ENCODE measurements at places on chromosomes 4 and X.

- DNase-seq, result no peak
Observed at GRCh38 chrX:110836982-110837381, 41.4 kb upstream of the CHRDL1 start.

DNA sequence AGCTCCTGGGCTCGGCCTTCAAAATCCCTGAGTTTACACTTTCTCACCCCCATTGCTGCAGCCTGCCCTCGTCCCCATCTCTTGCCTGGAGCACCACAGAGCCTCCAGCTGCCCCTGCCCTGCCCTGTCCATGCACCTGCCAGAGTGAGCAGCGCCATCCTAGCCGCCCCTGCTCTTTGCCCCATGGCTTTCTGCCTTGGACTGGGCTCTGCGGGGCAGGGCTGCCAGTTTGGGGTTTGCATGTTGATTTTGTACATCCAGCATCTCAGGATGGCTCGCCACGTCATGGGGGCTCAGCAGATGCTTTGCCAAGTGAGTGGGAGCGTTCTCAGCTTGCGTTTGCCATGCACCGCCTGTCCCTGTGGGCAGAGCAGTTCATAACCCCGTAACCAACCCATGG is 67.1 kb upstream of the HGFAC start:
- no peak for DNase-seq

- DNase-seq, result no peak
Observed at GRCh38 chrX:138914767-138915166, 203.2 kb upstream of the FGF13 start.

- DNase-seq, result no peak
Observed at GRCh38 chr4:142353149-142353738, 492.9 kb downstream of the INPP4B start.

GRCh38 chr4:1405636-1406393 is 427 bp downstream of the NKX1-1 start:
- DNase-seq, result no peak

- no peak for DNase-seq
Observed at GRCh38 chr4:152458801-152459302, 77.0 kb downstream of the FBXW7 start.

GRCh38 chr4:140053185-140053584 is 100.8 kb downstream of the MAML3 start:
- no peak for DNase-seq

DNA sequence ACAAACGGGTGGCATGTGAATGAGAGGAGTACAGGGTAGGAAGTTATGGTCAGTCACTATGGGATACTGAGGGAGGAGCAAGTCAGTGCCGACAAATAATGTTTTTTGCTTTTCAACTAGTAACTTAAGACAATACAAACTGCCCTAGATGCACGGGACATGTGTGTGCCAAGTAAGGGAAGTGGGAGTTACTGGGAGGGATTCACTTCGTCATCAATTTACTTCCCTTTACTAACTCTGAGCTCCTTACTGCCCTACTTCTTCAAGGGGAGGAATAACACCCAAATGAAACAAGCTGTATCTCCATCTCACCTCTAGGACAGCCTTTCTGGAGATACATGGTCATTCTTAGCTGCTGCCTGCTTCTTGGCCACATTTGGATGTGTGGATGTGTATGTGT is 97.7 kb downstream of the DGKK start:
- no peak for DNase-seq

DNA sequence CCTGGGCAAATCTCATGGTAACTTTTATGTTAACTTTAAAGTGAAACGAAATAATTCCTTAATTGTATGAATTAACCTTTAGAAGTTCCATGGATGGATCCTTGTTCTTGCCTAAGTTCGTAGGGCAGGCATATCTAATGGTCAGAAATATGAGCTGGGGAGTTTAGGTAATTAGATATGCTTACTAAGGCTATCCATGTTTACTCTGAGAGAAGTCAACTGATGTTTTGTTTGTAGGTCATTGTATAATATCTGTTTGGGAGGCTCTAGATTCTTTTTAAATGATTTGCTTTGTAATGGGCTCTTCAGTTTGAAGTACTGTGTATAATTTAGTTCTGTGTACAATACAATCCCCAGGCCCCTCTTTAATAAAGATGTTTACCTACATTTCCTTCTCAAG is 117.0 kb downstream of the DCK start:
- DNase-seq, result no peak

GRCh38 chr4:78481180-78481579 is 70.4 kb upstream of the ANXA3 start:
- no peak for DNase-seq

DNA sequence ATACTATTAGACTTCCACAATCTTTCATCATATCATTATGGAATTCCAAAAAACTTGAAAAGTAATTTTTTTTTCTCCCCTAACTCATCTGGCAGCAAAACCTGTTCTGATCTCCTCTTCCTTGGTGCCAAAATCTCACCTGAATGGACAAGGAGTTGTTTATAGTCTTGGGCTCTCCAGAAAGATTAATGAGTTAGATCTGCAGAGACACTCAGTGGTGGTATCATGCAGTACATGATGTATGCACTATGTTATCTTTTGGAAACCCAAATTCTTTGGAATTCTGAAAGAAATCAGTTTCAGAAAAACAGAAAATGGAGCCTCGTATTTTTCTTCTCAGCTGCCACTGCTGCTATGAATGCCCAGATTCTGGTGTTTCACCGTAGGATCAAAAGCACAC is 11.7 kb downstream of the GPM6B start:
- DNase-seq, result no peak

GRCh38 chr4:20020056-20020455 is 231.6 kb upstream of the SLIT2 start:
- DNase-seq, result no peak

DNA sequence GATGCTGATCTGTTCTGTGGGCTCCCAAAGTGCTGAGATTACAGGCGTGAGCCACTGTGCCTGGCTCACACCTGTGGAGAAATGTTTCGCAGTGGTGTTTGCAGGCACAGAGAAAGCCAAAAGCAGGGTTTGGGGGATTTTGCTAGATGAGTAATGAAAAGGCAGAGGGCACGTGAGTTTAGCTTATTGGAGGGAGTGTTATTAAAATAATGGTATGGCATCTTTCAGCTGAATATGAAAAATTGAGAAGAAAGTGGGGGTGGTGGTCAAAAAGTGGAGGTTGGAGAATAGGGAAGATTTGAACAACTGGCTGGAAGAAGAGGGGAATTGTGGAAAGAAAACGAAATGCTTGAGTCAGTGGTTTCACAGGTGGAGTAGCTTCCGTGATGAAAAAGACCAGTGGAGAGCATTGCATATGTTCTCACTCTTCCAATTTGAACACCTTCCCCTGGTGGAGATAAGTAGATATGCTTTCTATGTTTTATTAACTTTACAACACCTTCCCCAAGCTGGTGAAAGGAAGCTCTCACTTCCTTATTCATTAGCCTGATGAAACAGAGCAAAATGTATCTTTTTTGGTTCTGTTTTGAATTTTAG is 1.1 kb upstream of the CHST7 start:
- DNase-seq, result no peak

DNA sequence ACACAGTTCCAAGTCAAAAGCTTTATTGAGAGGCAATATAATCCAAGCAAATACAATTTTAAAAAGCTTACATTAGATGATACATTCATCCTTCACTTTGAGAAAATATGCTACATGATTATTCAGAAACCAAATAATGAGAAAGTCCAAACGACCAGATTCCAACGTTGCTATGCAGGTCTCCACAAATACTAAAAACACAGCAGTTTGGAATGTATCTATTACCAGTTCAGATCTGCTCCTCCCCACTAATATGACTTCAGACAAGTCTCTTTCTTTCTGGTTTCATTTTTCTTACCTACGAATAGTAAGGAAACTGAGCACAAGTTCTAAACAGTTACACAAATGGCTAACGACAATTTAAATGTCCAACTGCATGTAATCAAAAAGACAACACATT is 9.5 kb downstream of the NAF1 start:
- no peak for DNase-seq

DNA sequence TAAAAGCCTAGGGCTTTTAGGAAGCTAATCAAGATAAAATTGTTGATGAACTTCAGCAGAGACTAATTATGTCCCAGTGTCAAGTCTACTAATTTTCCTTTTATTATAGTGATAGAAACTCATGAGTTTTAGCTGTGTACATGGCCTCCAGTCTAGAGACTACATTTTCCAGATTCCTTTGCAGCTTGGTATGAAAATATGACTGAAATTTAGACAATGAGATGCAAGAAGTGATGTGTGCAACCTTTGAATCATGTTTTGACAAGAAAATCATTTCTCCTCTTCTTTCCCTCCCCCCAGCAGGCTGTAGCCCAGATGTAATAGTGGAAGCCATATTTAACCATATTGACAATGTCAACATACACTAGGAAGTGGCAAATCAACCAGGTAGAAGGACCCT is 30.3 kb upstream of the IL13RA2 start:
- DNase-seq, result no peak

DNA sequence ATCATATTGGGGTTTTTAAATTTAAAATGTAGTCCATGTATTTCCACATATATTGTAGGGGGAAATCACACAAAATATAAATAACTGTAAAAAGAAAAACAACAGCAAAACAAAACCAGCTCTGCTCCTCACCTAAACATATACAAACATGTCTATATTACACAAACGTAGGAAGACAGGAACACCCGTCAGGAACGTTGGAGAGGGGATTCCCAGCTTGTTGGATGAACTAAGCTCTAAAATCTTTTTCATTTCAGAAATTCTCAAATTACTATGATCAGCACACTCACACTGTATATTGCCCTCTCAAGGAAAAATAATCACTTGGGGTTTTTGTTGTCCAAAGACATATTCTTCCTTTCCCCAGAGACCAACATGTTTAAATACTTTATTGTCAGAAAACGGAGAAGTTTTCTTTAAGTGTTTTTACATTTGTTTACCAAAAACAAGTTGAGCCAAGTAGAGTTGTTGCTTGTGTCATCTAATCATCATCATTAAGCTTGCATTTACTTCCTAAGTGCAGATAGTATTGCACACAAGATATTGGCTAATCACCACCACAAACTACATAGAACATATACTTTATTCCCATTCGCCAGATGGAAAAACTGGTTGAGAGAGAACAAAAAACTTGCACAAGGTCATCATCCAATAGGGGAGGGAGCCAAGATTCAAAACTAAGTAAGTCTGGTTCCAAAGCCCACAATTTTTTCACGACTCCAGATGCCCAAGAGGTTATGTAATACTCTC is 2.4 kb upstream of the TLR10 start:
- no peak for DNase-seq

DNA sequence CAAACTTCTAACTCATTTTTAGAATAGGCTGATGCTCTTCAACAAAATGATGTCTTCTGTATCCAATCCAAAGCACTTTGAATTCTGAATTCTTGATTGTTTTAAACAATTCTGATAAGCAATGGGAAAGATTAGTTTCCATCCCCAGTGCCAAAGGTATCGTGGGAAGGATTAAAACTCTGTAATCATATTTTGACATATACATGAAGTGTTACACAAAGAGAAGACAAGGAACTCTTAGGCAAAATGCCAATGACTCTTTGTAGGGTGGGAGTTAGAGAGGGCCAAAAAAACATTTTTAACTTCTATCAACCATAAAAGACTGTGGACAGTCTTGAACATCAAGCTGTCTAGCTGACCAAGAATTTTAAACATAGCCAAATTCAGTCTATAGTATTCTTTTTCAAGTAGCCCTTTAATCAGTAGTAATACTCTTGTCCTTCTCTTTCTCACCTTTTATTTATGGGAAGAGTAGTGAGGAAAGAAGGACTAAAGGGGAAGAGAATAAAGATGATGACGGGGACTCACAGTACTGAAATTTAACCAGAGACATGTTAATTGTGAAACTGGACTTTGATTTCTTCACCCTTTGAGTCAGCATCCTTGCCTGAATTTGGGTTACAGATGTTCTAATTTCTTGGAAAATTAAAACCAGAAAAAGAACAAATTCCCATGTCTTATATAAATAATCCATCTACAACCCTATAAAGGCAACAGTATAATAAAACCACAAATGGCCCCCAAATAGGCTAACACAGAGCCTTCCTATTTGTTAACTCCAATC is 51.8 kb upstream of the VEGFD start:
- no peak for DNase-seq

DNA sequence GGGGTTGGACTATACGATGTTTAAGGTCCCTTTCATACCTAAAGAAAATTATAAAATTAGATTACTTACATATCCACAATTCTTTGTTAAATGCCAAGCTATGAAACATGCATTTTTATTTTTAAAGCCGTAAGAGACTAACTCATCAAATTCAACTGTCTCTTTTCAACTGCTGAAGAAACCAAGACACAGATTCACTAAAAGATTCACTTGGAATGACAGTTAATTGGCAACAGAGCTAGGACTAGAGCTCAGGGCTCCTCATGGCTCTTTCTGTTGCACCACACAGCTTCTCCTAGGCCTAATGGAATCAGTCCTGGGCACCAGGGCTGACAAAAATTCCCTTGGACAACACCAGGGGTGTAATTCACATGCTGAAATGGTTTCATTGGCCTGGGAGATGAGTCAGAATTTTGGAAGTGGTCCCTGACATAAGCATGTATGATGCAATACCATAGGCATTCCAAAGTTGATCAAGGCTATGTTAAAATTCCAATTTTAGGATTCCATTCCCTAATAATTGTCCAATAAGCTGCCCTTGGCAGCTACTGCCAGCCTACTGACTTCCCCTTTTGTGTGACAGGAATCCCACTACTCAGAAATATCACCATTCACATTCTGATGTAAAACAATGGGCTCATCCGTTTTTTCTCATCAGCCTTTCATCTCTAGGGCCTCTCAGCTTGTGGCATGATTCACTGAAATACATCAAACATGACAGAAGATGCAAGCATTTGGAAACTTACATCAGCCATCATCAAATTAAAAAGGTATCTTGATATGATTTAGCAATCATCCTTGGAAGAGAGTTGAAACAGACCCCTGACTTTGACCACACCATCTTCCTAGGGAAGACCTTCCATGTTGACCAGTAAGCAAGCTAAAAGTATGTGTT is 54.2 kb downstream of the PLAC1 start:
- no peak for DNase-seq

- no peak for DNase-seq
Observed at GRCh38 chr4:111573386-111573785, 571.9 kb upstream of the FAM241A start.
